T-helper 1 cell (primary cell): ENCODE measurements at places on chromosomes 11 and 22.

- no peak for DNase-seq
Observed at GRCh38 chr11:107677924-107678631, 33.8 kb downstream of the SLN start.

- no peak for DNase-seq
Observed at GRCh38 chr11:93704237-93704636, 37.1 kb downstream of the TAF1D start.

DNA sequence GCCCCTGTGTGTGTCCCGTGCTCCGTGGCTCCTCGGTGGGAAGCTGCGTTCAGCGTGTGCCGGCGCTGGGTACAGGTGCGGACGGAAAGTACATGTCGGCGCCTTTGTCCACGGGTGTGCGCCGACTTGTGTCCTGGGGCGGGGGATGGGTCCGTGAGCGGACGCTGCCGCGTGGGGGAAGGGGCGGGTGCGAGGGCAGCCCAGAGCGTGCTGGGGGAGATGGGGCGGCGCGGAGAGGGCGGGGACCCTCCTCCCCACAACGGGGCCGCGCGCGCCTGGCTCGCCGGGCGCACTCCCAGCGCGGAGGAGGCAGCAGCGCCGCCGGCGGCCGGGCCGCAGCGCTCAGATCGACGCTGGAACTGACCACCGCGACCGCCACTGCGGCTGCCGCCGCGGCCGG, 33.6 kb upstream of the RELT start:
- no peak for DNase-seq

DNA sequence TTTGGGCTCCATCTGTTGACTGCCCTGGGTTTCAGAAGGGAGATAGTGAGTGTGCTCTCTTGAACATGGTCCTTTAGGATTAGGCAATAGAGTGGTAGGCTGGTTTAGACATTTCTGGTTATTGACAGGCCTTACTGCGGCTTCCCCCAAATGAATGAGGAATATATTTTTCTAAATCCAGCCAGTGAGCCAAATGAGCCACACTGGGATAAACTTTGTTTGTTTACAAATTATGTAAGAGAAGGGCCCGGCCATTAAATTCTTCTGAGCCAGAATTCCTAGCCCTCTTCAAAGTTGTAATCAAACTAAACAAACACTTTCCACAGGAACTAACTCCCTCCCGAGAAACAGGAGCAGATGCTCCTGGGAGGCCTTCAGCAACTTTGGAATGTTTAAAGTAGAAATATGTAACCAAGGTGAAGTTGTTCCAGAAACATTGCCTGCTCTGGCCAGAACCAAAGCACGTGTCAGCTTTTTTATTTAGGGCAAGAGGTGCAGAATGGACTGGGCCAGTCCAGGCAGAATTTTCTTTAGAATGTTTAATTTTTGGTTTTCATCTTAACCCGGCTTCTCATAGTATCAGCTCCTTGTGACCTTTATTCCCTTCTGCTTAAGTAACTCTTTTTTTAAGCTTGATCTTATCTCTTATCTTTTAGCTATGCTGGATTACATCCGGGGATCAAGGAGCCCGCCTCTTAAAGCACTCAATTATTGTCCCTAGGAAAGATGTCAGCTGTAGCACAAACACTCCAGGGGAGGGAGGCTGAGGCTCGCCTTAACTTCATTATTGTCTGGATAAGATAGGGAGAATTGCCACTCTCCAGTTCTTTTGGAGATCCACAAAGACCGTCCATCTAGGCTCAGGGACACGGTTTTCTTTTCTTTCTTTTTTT, 28.7 kb downstream of the ZNRF3 start:
- no peak for DNase-seq

GRCh38 chr11:11038352-11038751, 180.5 kb upstream of the ZBED5 start:
- no peak for DNase-seq

DNA sequence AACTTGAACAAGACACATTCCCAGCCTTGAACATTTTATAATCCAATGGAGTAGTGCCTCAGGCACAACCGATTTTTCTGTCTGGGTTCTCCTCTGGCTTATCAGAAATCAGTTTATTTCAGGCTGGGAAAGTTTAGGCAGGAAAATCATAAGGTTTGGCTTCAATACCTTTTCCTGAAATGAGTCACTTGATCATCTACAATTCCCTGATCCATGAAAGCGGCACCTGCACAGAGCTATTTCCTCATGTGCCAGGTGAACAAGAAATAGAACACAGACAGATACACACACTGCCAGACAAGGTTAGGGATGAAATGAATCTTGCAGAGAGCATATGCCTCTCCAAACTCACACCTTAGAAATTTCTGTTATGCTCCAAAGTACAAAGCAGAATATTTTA, 106.7 kb upstream of the OR9G4 start:
- no peak for DNase-seq

DNA sequence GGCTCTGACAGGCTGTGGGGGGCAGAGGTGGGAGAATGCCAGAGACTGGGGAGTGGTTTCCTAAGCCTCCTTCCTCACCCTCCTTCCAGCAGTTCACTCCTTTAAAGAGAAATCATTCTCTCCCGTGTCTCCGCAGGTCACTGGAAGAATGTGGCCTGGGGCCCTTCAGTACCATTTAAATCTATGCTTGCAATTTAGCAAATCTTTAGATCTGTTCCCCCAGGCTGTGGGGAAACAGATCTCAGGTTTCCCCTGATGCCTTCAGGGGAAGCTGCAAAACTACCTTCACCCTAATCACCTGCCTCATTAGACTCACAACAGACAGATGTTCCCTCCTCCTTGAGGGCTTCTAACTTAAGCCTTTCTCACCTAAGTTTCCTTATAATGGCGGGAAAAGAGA, 55.3 kb downstream of the KIRREL3 start:
- DNase-seq: no peak

GRCh38 chr11:38972220-38972619, 2374.2 kb upstream of the RAG2 start:
- DNase-seq: no peak

DNA sequence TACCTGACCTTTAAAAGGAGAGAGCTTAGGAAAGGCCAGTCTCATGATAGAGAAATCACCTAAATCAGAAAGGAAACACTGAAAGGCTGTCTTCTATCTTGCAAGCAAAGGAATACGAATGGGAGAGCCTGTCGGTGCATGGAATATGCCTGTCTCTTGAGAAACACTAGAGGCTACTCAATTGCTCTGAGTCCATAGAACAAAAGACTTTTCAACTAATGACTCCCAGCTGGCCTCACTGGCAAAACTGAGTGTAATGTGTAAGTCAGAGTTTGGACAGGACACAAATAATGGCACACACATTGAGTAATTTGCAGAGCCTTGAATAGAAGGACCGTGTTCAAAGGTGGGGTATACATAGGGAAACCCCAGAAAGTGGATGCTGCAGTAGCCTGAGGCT, 171.0 kb upstream of the ARHGAP20 start:
- DNase-seq: no peak

DNA sequence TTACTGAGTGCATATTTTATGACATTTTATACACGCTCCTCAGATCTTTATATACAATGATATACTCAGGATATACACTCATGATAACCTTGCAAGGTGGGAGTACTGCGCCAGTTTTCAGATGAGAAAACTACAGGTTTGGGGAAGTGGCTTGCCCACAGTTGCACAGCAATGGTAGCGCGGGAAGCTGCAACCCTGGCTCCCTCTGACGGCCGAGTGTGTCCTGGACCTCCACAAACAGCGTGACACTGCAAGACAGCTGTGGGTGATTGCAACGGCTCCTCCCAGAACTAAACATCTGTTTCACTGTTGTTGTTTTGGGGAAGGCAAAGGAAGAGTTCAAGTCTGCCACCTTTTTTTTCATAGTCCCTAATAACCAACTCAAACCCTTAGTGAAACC, 47.0 kb downstream of the PACSIN2 start:
- DNase-seq: no peak

GRCh38 chr11:92656783-92657182, 312.7 kb upstream of the MTNR1B start:
- DNase-seq: no peak

DNA sequence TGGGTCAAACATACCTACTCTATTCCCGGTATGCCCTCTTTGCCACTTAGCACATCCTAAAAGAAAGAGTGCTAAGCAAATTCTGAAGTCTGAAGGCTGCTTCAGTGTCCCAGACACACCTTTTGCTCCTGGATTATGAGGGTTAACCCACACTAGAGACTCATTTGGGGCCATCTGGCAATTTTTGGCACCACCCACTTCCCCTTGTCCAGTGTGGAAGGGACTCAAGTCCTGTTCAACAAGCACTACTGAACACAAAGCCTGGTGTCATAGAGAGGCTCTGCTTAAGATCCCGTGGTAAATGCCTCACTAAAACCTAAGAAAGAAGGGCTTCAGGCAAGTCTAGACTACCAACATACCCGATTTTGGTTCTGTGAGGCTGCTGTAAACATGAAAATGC, 85.8 kb downstream of the SERGEF start:
- DNase-seq: no peak

GRCh38 chr11:19952116-19952605, 208.1 kb downstream of the DBX1 start:
- DNase-seq: no peak

DNA sequence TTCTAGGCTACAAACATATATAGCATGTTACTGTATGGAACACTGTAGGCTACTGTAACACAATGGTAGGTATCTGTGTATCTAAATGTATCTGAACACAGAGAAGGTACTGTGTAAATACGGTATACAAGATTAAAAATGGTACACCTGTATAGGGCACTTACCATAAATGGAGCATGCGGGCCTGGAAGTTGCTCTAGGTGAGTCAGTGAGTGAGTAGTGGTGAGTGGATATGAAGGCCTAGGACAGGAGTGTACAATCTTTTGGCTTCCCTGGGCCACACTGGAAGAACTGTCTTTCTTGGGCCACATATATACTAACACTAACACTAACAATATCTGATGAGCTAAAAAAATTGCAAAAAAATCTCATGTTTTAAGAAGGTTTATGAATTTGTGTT, 21.4 kb downstream of the RNF141 start:
- DNase-seq: no peak

GRCh38 chr11:66020618-66021357, 5.5 kb downstream of the CATSPER1 start:
- DNase-seq: no peak

DNA sequence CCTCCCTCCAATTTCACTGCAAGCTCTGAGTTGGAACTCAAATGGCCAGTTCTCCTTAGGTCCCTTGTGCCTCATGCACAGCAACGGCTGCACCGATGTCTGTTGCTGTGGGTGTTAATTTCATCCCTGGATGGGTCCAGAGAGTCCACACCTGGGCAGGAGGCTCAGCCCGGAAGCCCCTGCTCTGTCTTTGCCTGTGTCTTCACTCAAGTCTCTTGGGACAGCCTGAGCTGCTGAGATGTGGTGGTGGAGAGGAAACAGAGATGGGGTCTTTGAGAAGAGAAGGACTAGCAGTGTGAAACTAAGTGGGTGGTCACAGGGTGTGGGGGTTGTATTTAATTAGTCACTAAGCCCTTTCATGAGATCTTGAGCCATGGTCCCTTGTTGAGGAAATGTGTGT, 109.3 kb downstream of the NECTIN1 start:
- no peak for DNase-seq

DNA sequence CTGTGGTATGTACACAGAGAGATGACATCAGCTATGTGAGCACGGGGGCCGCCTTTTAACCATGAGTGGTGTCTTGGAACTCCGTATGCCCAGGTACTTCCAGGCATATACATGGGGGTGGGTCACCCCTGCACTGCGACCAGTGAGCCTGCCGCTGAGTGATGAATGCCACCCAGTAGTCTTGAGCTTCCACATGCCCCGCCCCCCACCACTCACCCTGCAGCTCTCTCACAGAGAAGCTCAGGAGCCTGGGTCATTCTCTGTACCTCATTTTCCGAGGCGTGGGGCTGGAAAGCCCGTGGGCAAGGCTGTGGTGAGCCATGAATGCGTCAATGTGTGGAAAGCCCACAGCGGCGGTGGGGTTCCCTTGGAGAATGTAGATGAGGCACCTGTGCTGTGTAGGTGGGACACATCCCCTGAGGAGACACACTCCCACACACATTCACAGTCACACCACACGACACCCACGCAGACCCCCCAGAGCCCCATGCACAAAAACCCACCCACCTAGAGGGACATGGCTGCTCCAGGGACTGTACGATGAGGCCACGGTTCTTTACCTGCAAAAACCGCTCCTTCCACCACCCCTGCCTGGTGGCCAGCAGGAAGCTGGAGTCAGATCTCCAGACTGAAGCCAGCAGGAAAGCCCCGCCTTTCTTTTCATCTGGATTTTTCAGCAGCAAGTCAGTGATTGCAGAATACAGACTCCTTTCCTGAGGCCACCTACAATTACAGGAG, 67.6 kb downstream of the PIWIL3 start:
- no peak for DNase-seq

GRCh38 chr22:21650823-21651520, 8.9 kb downstream of the SDF2L1 start:
- DNase-seq: no peak

DNA sequence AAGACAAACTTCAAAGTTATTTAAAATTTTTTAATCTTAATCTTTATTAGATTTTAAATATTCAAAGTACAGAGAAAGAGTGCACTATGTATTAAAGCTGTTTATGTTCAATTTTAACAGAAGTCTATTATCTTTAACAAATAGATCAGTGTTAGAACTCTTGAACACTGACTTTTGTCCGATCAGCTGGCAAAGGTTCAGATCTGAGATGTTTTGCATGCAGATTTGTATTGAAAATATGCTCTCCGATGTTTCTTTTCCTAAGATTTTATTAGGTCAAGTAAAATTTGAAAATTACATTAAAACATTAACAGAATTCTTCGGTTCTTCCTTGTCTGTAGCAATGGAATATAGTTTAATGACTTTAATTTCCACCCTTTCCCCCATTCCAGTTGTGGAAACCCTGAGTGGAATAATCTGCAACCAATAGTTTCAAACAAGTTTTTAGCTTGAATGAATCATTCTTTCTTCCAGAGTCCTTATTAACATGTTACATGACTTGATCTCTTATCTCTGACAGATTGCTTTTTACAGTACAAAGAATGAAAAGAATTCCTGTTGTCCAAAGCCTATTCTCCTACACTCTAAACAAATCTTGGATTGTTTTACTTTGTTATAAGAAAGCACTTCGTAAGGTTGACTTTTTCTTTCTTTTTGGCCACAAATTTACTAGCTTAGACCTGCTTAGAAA, 11.4 kb upstream of the TCP11L1 start:
- DNase-seq: no peak
